ENCODE measurements at places on chromosomes 11 and 22.

GRCh38 chr22:44139773-44140172 is 41.0 kb upstream of the PARVG start:
- DNase-seq: no peak

- no peak for DNase-seq
Observed at GRCh38 chr22:36464715-36465231, 16.7 kb downstream of the TXN2 start.

DNA sequence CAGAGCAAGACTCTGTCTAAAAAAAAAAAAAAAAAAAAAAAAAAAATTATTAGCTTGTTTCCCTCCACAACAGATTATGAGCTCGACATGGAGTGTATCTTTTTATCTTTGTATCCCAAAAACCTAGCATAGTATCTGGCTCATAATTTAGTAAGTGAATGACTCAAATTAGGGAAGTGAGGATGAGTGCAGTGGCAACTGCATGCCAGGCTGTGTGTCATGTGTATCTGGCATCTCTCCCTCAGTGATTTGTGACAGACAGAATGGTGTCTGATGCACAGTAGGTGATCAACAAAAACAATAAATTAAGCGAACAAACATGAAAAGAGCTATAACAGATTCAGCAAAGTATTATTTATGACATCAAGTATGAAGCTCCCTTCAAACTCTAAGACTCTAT is 7.2 kb downstream of the STK33 start:
- DNase-seq: no peak

GRCh38 chr11:82775736-82776346 is 42.2 kb upstream of the FAM181B start:
- no peak for DNase-seq

DNA sequence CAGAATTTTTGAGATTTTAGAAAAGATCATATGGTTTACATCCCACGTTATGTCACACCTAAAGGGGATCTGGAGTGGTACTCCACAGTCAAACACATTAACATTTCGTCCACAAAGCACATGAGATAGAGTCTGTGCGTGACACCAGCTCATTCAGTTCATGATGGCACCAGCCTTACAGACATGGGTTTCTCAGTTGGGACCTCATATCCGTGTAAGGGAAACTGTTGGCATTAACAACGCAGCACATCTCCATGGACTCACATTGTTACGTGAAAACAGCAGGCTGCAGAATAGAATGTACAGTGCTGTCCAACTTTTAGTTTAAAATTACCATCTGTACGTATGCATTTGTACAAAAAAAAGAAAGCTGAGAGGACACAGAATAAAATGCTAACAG is 14.0 kb downstream of the RIC8A start:
- DNase-seq: no peak

- DNase-seq: no peak
Observed at GRCh38 chr11:76269661-76270261, 63.5 kb upstream of the WNT11 start.

GRCh38 chr22:38443628-38444521 is 11.1 kb downstream of the KCNJ4 start:
- no peak for DNase-seq

Measured in CD4-positive, alpha-beta T cell treated with Interferon gamma for 1 hour (primary cell).